AG08396 (cell line): ENCODE measurements at places on chromosomes 4 and X.

GRCh38 chrX:150499240-150499639 lies 69.2 kb upstream of the MTM1 start:
- no peak for DNase-seq

DNA sequence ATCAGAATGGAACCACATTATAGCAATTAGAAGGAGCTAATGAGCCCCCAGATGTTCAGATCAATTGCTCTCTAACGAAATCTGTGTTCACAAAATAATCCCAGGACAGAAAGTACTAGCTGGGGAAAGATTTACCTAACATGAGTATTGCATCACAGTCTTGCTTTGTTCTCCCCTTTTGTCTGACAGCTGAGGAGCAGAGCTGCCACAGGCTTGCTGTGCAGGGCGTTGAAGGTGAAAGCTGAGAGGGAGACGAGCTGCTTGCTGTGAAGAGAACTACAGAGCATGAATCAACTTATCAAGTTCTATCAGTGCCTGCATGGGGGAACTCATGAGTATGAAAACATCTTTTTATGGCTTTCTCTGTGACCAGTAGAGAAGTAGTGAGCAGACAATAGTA lies 441.2 kb downstream of the CENPC start:
- DNase-seq: no peak

DNA sequence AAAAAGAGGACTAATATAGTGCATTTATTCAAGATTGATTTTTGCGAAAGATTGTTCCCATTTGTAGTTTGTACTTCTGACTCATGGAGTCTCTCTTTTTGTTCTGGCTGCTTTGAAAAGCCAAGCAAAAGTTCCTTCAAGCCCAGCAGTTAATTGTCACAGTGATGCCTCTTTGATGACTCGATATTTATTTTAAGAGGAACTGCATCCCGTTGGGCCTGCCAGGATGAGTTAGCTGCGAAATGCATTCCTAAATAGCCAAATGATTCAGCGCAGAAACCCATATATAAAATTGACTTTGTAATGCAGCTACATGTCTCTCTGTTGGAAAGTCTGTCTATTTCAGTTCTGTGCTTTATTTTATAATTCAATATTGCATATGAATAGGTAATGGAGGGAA lies 295.1 kb downstream of the GBA3 start:
- DNase-seq: no peak

GRCh38 chr4:5992828-5993321 lies 25.4 kb downstream of the C4orf50 start:
- DNase-seq: no peak

DNA sequence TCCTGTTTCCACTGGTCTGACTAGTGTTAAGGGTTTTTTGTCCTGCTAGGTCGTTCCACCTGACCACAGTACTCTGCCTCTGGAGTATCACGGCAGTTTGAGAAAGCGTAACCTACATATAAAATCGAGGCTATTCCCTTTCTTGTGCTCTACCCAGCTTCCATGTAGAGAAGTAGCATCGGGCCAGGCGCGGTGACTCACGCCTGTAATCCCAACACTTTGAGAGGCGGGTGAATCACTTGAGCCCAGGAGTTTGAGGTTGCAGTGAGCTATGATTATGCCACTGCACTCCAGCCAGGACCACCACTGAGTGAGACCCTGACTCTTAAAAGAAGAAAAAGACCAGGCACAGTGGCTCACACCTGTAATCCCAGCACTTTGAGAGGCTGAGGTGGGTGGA lies 7.5 kb downstream of the PPEF1 start:
- no peak for DNase-seq

- no peak for DNase-seq
These were observed 65.8 kb downstream of the RGS12 start for GRCh38 chr4:3358656-3359055.

GRCh38 chr4:6953751-6954380 lies 44.2 kb downstream of the TBC1D14 start:
- DNase-seq: peak; percentile 84

DNA sequence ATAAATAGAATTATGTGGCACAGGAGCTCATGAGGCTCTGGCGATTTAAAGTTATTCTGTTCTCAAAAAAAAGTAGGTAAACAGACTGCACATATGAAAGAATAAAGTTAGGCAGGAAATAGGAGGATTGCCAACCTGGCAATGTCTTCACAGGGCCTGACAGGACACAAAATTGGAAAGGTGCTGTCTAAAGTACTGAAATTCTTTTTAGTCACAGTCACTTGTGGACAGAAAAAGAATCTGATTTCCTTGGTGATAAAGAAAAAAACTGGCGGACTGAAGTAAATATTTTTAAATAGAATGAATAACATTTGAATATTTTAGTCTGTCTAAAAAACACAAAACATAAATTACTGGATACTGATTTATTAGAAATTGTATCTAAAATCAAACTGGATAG lies 124.4 kb downstream of the VEGFC start:
- DNase-seq: no peak

DNA sequence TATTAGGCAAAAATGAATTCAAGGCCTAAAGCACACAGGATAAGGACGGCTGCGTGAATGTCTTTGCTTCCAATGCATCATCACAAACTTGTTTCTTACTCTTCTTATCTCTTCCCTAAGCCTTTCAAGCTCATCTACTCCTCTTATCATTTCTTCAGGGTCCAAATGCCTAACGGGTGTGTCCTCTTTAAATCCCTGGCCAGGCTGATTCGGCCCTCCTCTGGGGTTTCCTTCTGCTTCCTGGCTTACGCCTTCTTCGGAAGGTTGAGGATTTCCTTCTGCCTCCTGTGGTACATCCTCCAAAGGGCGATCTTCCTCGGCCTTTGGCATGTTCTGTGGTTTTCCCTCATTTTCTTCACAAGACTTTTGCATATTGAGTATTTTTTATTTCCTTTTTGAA lies 1.3 kb downstream of the TCEAL8 start:
- DNase-seq: no peak

GRCh38 chrX:40996886-40997530 lies 88.2 kb upstream of the USP9X start:
- DNase-seq: peak; percentile 26

- no peak for DNase-seq
These were observed 266.1 kb upstream of the ANXA10 start for GRCh38 chr4:167826281-167826680.

GRCh38 chr4:162839814-162840213 lies 326.9 kb downstream of the NAF1 start:
- no peak for DNase-seq

DNA sequence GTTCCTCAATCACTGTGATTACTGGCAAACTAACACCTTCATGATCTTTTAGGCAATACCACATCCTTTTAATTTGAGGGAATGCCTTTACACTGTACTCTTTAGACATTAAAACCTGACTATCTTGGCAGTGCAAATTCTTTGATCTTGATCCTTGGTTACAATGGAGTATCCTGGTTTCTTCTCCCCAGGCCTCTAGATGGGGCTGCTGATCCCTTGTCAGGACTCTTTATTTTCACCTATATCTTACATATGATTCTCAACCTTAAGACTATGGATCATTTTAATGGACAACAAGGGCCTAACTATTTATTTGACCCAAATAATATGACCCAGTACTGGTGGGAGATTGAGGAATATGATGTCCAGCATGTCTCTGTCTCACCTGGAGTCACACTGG lies 1005.5 kb upstream of the INTU start:
- no peak for DNase-seq

GRCh38 chr4:154184238-154184637 lies 307.4 kb downstream of the DCHS2 start:
- DNase-seq: no peak

DNA sequence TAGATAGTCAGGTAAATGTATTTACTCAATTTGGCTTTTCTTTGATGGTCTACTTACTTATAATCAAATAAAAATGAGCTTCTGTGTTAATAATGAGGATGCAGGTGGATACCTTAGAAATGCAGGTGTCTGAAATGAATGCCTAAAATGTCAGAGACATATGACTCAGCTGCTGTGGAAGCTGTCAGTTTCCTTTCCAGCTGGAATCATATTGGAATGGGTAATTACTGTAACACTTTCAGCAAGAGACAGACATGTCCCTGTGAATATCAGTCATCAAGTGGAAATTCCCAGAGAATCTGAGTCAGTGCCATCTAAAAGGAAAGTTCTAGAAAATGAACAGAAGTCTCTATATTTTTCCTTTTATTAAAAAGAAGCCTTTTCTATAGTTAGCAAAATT lies 783.0 kb upstream of the AADAT start:
- DNase-seq: no peak

GRCh38 chr4:156512622-156513021 lies 459.0 kb downstream of the PDGFC start:
- no peak for DNase-seq

DNA sequence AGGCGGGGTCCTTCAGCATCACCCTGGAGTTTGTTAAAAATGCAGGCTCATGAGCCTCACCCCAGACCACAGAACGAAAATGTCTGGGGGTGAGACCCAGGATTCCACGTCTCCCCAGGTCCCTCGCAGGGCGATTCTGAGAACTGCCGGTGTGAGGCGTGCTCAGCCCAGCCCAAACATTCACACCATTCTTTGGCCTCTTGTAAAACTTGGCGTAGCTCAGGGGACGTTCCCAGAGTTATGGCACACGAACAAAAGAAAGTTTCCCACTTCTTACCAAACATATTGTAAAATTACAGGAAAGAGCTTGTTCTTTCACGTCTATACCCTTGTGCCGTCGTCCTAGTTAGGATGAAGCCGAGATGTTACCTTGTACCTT lies 12.9 kb downstream of the CD99 start:
- no peak for DNase-seq

GRCh38 chr4:69115851-69116213 lies 19.6 kb downstream of the UGT2B7 start:
- no peak for DNase-seq

DNA sequence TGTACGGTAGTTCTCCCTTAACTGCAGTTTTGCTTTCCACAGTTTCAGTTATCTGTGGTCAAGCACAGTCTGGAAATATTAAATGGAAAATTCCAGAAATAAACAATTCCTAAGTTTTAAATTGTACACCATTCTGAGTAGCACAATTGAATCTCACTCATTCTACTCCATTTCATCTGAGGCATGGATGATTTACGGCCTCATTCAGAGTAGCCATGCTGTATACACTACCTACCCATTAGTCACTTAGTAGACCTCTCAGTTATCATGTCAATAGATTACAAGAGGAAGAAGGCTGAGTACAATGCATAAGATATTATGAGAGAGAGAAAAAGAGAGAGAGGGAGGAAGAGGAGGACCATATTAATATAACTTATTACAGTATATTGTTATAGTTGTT lies 77.5 kb downstream of the ENOX2 start:
- no peak for DNase-seq

DNA sequence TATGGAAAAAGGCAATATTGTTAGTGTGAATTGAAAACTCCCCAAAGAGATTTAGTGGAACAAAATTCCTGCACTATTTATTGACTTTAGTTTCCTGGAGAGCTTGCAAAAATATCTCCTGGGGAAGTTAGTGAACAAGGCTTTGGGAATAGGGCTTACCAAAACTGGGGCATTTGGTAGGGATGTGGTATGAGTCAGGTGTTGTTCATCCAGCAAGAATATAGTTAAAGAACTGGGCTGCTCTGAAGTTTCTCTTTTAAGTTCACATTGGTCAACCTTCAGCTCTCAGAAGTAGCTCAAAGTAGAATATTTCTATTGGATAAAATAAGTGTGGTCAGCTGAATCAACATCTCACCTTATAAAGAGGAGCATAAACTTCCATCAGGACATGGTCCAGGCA lies 185.0 kb downstream of the CPE start:
- no peak for DNase-seq
